ENCODE measurements at places on chromosomes 2 and 18.

GRCh38 chr2:58202404-58202803, 38.7 kb downstream of the FANCL start:
- DNase-seq, result no peak

GRCh38 chr18:62963507-62963906, 248.2 kb downstream of the PHLPP1 start:
- no peak for DNase-seq

GRCh38 chr18:41226911-41227310, 728.1 kb upstream of the PIK3C3 start:
- DNase-seq, result no peak

DNA sequence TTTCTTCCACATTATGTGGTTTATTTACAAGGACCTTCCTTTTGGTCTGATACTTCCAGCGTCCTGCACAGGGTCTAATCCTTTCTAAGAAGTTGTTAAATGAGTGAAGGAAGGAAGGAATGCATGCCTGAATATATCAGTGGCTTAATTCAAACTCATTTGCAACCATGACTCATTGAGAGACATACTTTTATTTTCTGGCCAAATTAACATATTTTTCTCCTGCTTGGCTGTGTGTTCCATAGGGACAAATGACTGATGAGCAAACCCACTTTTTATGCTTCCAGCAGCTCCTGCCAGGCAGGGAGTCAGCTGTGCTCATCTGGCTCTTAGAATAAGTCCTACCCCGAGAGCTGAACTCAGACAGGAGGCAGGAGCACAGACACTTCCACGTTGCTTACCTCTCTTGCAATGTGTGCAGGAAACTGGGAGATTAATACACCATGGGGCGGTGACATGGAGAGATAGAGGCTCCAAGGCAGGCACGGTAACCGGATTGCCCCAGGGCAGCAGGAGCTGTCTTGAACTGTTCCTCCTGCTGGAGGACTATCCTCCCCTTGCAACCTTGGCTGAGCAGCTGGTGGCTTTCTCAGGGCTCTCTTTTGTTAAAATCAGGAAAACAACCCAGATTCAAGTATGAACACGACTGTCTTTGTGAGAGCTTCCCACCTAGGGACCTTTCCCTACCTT, 667.5 kb upstream of the HS6ST1 start:
- DNase-seq, result no peak

DNA sequence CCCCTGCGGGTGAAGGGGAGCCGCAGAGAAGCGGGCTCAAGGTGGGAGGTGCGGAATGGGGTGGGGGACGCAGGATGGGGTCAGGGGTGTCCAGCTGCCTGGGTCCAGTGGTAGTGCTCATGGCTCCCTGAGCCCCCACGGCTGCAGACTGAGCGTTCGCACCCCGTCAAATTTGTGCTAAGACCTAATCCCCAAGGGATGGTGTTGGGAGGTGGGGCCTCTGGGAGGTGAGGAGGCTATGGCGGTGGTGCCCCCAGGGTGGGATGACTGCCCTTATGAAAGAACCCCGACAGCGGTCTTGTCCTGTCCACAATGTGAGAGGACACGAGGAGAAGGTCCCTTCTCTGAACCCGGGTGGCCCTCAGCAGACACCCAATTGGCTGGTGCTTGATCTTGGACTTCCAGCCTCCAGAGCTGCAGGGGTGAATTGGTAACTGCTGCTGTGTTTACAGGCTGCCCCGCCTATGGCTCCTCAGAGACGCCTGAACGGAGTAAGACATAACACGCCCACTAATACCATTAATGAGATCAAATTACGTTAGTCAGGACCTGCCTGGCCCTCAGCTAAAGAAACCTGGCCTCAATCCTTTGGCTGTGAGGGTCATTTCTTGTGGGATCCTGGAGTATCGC, 42.6 kb downstream of the PXDN start:
- DNase-seq, result no peak

DNA sequence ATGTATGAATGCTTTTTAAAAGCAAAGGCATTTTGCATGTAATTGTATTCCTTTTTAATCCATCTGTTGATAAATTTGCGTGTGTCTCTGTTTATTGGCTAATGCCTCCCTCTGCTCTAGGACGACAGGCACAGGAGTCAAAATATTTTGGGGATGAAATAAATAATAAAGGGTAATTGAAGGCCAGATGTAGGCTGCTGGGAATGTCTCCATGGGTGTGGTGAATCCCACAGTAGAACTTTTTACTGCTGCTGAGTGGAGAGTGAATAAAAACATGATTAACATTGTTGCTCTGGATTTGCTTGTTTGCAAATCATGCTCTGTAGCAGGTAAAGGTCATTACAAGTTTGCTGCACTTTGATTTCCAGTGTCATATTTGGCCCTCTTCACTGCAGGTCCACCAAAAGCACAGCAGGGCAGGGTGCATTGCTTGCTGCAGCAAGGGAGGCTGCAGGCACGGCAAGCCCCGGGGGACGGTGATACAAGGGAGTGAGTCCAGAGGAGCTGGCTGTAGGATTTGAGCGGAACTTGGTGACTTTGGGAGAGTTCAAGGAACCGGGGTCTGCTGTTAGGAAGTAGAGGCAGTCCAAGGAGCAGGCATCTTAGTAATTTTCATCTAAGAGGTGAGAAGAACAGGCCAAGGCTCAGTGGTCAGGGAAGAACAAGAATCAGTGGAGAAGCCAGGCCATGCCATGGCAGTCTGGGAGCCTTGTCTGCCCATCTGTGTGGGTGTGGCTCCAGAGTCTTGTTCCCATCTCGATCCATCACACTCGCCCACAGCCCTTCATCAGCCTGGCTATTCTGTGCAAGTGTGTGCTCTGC, 201.5 kb upstream of the RAB6C start:
- no peak for DNase-seq

GRCh38 chr2:23901966-23902846, 24.7 kb downstream of the ATAD2B start:
- DNase-seq, result no peak

All from NCI-H2081 treated with DMSO at 0.1 percent for 48 hours (cell line).